ENCODE measurements at places on chromosomes 6 and 20. TPM values are rescaled to one million over a fixed set of nuclear protein-coding genes. Genes with fewer than 3 reads are reported as not detected.

OXT gene
- polyA plus RNA-seq, result not detected

SHLD1 gene
- 6.8 TPM for polyA plus RNA-seq

CNR1 gene
- polyA plus RNA-seq, result 3.5 TPM

HLA-DOA gene
- polyA plus RNA-seq, result 12.8 TPM

CALHM4 gene
- not detected for polyA plus RNA-seq

THBD gene
- polyA plus RNA-seq, result 23.6 TPM

HCK gene
- 18.5 TPM for polyA plus RNA-seq

PRND gene
- polyA plus RNA-seq, result not detected

SLC2A10 gene
- 8.0 TPM for polyA plus RNA-seq

SLC32A1 gene
- not detected for polyA plus RNA-seq

HLA-DMA gene
- 106 TPM for polyA plus RNA-seq

MRAP2 gene
- 0.59 TPM for polyA plus RNA-seq

UBE3D gene
- polyA plus RNA-seq, result 2.8 TPM

FILIP1 gene
- 5.6 TPM for polyA plus RNA-seq

ISM1 gene
- polyA plus RNA-seq, result 2.3 TPM

KIAA1755 gene
- 0.33 TPM for polyA plus RNA-seq

SIRPA gene
- 25.3 TPM for polyA plus RNA-seq

ADGRF4 gene
- polyA plus RNA-seq, result 0.16 TPM

GTF2H4 gene
- polyA plus RNA-seq, result 25.3 TPM

SLC23A2 gene
- polyA plus RNA-seq, result 6.0 TPM

SLC22A16 gene
- polyA plus RNA-seq, result 0.37 TPM

CRISP3 gene
- polyA plus RNA-seq, result 1.0 TPM
